Camera-type eye (tissue), 1 donor: ENCODE measurements at places on chromosomes 2 and 18. TPM values are rescaled to one million over a fixed set of nuclear protein-coding genes. Genes with fewer than 3 reads are reported as not detected.

Gene RFTN2
- 30.3 TPM for total RNA-seq

Gene C2orf80
- total RNA-seq = not detected

Gene TMEM198
- 8.6 TPM for total RNA-seq

Gene TUBA3D
- not detected for total RNA-seq

Gene OXER1
- 4.3 TPM for total RNA-seq

Gene AP1S3
- total RNA-seq = 5.5 TPM

Gene ITGB6
- total RNA-seq = 12.7 TPM

Gene PLGLB2
- total RNA-seq = 4.6 TPM

Gene RESP18
- not detected for total RNA-seq

Gene SCN9A
- 20.1 TPM for total RNA-seq

Gene GALR1
- total RNA-seq = 0.16 TPM

Gene ZNF513
- total RNA-seq = 11.6 TPM

Gene TGOLN2
- total RNA-seq = 86.6 TPM

Gene MTX2
- total RNA-seq = 29.2 TPM

Gene CFAP221
- total RNA-seq = 4.1 TPM

Gene ASB18
- total RNA-seq = not detected

Gene STARD6
- not detected for total RNA-seq

Gene RNU2-63P
- total RNA-seq = not detected

Gene REG1B
- total RNA-seq = not detected

Gene DSG4
- total RNA-seq = not detected

Gene LRRC30
- 0.49 TPM for total RNA-seq

Gene SLC4A5
- 36.3 TPM for total RNA-seq

Gene GPR17
- 0.49 TPM for total RNA-seq

Gene DNAJC5G
- not detected for total RNA-seq

Gene C2orf66
- 0.55 TPM for total RNA-seq

Gene WNT10A
- total RNA-seq = 8.1 TPM

Gene CYP27A1
- total RNA-seq = 30.0 TPM

Gene CXCR2
- 0.99 TPM for total RNA-seq

Gene ANKRD30B
- not detected for total RNA-seq

Gene DLX2
- total RNA-seq = 0.44 TPM

Gene PMS1
- 47.7 TPM for total RNA-seq

Gene POLR1A
- 23.6 TPM for total RNA-seq

Gene PDCD1
- total RNA-seq = 0.16 TPM

Gene SERPINB13
- total RNA-seq = 0.33 TPM

Gene PIEZO2
- total RNA-seq = 78.8 TPM

Gene SCG2
- total RNA-seq = 9.6 TPM

Gene SP140
- total RNA-seq = 0.49 TPM
